ENCODE measurements at places on chromosomes 5 and 9. TPM values are rescaled to one million over a fixed set of nuclear protein-coding genes. Genes with fewer than 3 reads are reported as not detected.

IFNA14 gene
- not detected for polyA plus RNA-seq

OCLN gene
- polyA plus RNA-seq, result 3.0 TPM

WNT8A gene
- polyA plus RNA-seq, result not detected

GRCh38 chr5:175654807-175655206 lies 3.1 kb upstream of the HRH2 start:
- DNase-seq, result no peak

DNA sequence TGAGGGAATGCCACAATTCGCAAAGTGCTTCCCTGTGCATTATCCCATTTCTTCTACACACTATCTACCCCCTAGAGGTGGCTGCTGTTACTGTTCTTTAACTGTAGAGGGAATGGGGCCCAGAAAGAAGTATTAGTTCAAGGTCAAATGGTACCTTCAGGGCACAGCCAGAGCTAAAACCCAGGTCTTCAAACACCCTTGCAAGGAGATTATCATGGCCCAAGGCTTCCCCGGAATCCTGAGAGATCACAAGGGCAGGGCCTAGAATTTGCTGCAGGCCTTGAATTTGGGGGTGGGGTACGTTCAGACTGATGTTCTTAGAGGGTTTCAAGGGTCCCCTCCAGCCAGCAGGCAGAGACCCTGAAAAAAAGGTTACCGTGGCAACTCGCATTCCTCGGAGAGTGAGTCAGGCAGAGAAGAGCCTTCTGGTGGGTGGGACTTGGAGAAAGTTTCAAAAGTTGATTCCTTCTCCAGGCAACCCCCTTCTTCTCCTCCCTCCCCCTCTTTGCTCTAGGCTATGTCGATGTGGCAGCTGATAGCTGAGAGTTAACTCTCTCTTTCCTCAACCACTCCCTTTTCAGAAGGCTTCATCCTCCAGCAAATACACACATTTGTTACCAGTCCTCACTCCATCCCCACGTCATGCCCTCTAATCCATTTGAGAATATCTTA lies 1.9 kb downstream of the SPARC start:
- DNase-seq, result peak; percentile 94

DNA sequence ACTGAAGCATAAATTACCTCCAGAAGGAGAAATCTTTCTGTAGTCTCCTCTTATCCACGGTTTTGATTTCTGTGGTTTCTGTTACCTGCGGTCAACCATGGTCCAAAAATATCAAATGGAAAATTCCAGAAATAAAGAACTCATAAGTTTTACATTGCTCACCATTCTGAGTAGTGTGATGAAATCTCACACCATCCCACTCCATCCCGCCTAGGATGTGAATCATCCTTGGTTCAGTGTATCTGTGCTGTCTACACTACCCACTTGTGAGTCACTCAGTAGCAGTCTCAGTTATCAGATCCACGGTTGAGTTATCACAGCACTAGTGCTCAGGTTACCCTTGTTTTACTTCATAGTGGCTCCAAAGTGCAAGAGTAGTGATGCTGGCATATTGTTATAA lies 371.2 kb downstream of the NFIB start:
- DNase-seq, result no peak

- no peak for DNase-seq
Observed at GRCh38 chr5:75574791-75575190, 36.5 kb upstream of the ANKDD1B start.

- no peak for DNase-seq
Observed at GRCh38 chr5:30908356-30908755, 285.1 kb upstream of the CDH6 start.

Measured in urinary bladder (tissue), 4 donors.